COR-L47 (cell line): ENCODE measurements at places on chromosomes 16 and 17.

DNA sequence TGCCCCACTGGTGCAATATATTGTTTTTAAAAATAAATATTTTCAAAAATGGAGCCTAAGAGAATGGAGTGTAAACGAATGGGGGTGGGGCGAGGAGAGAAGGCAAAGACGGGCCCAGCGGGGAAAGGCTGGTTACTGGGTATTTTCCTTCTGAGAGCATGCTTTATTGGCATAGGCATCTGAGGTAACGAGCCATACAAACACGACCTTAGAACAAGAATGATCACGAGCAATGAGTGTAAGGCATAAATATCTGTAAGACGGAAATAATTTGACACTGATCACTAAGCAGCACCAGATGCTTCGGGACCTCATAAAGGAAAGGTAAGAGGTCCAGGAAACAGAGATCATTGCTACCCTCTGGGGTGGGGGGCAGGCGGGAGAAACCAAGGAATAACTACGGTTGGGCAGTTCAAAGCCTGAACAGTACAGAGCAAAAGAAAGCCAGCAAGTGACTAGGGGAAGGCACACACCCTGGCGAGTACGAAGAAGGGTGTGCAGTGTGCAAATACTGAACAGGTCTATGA lies 959 bp downstream of the SSH2 start:
- DNase-seq: peak; percentile 17

DNA sequence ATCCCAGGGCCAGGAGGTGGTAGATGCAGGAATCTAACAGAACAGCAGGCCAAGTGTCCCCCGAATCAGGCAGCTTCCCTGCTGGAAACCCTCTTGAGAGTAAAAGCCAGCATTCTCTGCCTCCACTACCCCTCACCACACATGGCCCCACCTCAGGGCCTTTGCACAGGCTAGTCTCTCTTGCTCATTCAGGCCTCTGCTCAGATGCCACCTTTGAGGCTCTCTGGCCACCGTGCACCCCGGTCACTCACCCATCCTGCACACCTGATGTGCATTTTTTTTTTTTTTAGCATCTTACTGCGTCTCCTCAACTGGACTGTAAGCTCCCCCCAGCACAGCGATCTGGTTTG lies 34.5 kb upstream of the GSE1 start:
- no peak for DNase-seq

DNA sequence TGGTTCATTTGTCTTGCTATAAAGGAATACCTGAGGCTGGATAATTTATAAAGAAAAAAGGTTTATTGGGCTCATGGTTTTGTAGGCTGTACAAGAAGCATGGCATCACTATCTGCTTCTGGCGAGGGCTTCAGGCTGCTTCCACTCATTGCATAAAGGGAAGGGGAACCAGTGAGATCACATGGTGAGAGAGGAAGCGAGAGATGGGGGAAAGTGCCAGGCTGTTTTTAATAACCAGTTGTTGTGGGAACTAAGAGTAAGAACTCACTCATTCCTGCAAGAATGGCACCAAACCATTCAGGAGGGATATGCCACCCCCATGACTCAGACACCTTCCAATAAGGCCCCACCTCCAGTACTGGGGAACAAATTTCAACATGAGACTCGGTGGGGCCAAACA lies 24.3 kb downstream of the SPECC1 start:
- no peak for DNase-seq

GRCh38 chr17:57612202-57613071 lies 132.7 kb downstream of the CCDC182 start:
- DNase-seq: peak; percentile 93

DNA sequence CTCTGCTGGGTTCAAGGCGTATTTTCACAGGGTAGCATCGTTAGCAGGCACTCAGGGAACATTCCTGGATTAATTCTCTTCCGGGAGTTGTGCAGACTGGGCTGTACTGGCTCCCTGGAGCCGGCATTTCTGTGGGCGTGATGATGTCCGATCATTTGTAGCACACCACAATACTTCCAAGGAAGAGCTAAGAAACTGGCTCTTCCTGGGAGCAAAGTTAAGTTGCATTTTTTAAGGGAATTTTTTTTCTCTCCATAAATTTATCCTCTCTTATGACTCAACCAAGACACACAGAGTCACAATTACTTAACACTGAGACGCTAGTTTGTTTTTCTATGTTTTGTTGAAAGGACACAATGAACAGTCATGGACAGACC lies 211.6 kb upstream of the FOXF1 start:
- DNase-seq: no peak
